Myometrial cell (primary cell): ENCODE measurements at places on chromosomes 4 and X. TPM values are rescaled to one million over a fixed set of nuclear protein-coding genes. Genes with fewer than 3 reads are reported as not detected.

Gene FGA
- total RNA-seq = not detected in 2 replicates

Gene JAKMIP1
- not detected in 2 replicates for total RNA-seq

Gene EREG
- total RNA-seq = 0.58 and 0.89 TPM in 2 replicates

Gene S100G
- not detected in 2 replicates for total RNA-seq

Gene SLC6A8
- 6.9 and 7.4 TPM in 2 replicates for total RNA-seq

Gene TCP11X2
- total RNA-seq = not detected in 2 replicates

Gene FIP1L1
- total RNA-seq = 26.8 and 34.2 TPM in 2 replicates

Gene NEIL3
- total RNA-seq = 7.5 and 8.2 TPM in 2 replicates

Gene SYN1
- total RNA-seq = 0.18 and 0.29 TPM in 2 replicates

Gene STOX2
- 0.29 TPM in 1 of 2 replicates, not detected in the other for total RNA-seq

Gene HPSE
- total RNA-seq = under 0.01 and 1.4 TPM in 2 replicates
